Hematopoietic multipotent progenitor cell treated with erythropoietin and hydrocortisone succinate and interleukin-3 and kit ligand, for 6 days (in vitro differentiated cells): ENCODE measurements at places on chromosomes 7 and 10.

- DNase-seq = no peak
Measured at GRCh38 chr7:130648580-130648979, 20.0 kb downstream of the COPG2 start.

DNA sequence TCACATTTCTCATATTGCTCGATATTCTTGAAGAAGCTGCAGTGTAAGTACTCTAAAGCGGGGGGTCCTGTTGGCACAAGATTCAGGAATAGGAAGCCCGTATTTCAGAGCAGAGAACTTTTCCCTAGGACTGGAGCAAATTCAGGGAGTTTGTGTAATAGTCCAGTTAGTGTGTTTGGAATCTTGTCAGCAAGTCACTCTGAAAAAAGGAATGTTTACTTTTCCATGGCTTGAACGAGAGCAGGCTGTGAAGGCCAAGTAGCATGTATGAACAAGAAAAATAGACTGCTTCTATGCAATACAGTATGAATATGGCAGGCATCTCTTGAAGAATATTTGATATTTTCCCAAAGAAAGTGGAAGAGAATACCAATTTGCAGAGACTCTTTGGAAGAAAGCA, 39.8 kb downstream of the CDC123 start:
- no peak for DNase-seq

- no peak for DNase-seq
Measured at GRCh38 chr7:150745876-150746275, 8.7 kb downstream of the GIMAP5 start.

- DNase-seq = no peak
Measured at GRCh38 chr7:12028508-12028907, 182.6 kb upstream of the TMEM106B start.

- no peak for DNase-seq
Measured at GRCh38 chr7:114628362-114628761, 213.7 kb downstream of the FOXP2 start.

DNA sequence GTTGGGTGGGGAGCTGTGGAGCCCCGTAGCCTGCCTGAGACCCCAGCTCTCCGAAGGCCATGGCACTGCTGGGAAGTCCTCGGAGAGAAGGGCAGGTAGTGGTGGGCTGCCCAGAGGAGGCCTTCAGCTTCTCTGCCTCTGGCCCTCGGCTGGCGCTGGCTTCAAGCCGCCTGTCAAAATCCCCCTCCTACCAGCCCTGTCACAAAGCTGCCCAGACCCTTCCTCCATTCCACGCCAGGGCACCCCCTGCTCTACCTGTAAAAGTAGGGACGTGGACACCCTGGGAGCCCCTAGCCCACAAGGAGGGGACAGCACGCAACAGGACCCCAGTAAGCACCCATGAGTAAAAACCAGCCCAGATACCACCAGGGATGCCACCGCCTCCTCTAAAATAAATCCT, 31.6 kb downstream of the MAD1L1 start:
- no peak for DNase-seq

GRCh38 chr7:90453259-90453891, 16.1 kb upstream of the PTTG1IP2 start:
- no peak for DNase-seq

DNA sequence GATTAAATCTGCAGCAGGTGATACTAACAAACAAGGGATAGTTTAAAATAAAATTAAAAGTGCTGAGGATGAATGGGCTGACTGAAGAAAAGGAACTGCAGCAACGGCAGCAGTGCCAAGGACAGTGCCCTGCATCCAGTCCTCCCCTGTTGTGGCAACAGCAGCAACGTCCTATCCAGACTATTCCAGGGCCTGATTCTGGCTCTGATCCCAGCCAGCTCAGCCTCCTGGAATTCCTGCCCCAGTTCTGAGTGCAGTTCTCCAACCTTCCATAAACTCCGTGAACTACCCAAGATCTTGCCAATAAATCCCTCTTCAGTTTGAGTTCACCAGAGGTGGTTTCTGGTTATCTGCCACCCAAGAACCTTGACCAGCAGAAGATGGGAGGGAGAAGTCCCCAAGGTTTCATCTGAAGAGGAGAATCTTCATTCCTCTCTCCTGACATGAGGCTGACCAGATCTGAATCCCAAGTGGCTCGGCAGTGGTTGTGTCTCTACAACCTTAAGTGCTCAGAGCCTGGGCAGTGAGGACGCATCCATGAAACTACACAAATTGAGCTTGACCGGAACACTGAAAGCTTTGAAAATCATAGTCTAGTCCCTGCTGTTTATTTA, 115.8 kb downstream of the SORBS1 start:
- DNase-seq = no peak

- no peak for DNase-seq
Measured at GRCh38 chr10:50382576-50383023, 131.3 kb upstream of the ASAH2 start.
